ENCODE measurements at places on chromosomes 6 and 20.

GRCh38 chr20:35490736-35491181, 35.4 kb downstream of the CEP250 start:
- DNase-seq: peak; percentile 10

DNA sequence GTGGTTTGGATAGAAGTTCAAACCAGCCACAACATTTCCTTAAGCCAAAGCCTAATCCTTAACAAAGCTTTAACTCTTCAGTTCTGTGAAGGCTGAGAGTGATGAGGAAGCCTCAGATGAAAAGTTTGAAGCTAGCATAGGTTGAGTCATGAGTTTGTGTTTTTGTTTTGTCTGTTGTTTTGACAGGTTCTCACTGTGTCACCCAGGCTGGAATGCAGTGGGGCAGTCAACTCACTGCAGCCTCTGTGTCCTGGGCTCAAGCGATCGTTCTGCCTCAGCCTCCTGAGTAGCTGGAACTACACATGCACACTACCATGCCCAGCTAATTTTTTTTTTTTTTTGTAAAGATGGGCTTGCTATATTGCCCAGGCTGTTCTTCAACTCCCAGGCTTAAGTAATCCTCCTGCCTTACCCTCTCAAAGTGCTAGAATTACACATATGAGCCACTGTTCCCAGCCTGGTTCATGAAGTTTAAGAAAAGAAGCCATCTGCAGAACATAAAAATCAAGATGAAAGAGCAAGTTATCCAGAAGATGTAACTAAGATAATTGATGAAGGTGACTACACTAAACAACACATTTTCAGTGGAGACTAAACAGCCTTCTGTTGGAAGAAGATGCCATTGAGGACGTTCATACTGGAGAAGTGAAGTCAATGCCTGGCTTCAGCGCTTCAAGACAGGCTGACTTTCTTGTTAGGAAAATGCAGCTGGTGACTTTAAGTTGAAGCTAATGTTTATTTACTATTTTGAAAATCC, 96.2 kb downstream of the SMAP1 start:
- DNase-seq: peak; percentile 52

DNA sequence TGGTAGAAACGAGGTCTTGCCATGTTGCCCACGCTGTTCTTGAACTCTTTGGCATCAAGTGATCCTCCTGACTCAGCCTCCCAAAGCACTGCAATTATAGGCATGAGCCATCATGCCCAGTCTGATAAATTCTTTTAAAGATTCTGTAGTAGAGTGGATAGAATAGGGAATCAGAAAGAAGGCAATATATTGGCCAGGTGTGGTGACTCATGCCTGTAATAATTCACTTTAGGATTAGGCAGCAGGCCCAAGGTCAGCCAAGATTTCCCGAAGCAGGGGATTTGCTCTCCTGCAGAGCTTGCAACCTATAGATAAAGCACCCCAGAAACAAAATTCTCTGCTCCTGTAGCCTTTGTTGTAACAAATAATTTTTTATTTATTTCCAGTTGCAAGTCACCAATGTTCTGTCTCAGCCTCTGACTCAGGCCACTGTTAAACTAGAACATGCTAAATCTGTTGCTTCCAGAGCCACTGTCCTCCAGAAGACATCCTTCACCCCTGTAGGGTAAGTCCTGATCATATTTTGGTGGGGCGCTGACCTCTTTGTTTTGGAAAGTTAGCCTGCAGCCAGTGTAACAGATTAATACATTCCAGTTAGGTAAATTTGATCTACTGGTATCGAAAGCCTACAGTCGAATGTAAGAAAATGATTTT, 30.4 kb upstream of the MROH8 start:
- DNase-seq: no peak

GRCh38 chr6:45681860-45682511, 304.3 kb upstream of the SUPT3H start:
- no peak for DNase-seq

- DNase-seq: peak; percentile 73
These were observed 262.3 kb downstream of the ZNF217 start for GRCh38 chr20:53331151-53331973.

DNA sequence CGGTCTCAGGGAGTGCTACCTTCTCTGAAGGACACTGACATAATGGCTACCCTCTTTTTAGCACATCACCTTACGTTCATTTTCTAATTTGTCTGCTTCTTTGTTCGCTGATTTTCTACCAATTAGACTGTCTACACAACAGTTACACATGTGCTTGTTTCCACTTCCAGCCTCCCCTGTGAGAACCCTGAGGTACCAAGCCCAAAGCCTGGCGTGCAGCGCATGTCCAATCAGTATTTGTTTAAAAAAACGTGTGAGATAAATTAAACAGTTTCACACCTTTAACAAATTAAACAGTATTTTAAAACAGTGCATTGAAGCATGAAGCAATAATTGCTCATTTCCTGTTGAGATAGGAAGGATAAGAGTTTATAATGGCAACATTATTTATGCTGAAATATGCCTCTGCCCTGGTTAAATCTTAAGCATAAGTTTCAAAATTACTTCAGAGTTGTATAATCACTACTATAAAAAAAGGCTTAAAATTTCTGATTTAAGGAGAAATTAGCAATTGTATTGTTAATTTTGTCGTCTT, 88.9 kb downstream of the MAP3K5 start:
- no peak for DNase-seq

GRCh38 chr6:93859971-93860370, 440.6 kb upstream of the EPHA7 start:
- no peak for DNase-seq

DNA sequence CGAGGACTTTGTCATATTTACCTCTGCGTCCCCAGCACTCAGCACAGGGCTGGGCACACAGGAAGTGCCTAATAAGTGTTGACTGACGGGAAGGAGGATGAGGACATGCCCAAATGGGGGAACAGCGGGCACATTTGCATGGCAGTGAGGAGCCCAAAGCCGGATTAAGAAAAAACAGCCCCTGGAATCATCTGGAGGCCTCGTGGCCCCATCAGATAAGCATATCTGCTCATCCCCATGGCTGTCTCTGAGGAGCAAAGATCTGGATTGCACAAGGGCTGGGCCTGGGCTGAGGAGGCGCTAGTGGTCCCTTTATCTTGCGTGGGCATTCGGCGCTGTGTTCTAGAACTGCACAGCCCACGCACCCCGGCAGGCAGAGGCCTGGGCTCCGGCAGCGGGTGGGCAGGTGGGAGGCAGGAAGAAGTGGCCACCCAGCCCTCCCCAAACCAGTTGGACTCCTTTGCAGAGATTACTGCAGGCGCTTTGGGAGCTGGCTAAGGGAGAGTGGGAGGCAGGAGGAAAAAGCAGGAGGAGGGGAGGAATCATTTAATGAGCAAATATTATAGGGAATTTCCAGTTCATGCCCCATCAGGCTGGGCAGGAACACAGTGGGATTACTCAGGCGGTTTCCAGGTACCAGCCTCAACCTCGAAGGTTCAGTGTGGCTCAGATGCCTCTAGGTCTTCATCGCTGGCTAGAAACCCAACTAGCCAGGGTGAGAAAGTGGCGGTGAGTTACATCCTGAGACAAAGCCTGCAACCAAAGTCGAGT, 108.1 kb downstream of the CEBPB start:
- DNase-seq: no peak

DNA sequence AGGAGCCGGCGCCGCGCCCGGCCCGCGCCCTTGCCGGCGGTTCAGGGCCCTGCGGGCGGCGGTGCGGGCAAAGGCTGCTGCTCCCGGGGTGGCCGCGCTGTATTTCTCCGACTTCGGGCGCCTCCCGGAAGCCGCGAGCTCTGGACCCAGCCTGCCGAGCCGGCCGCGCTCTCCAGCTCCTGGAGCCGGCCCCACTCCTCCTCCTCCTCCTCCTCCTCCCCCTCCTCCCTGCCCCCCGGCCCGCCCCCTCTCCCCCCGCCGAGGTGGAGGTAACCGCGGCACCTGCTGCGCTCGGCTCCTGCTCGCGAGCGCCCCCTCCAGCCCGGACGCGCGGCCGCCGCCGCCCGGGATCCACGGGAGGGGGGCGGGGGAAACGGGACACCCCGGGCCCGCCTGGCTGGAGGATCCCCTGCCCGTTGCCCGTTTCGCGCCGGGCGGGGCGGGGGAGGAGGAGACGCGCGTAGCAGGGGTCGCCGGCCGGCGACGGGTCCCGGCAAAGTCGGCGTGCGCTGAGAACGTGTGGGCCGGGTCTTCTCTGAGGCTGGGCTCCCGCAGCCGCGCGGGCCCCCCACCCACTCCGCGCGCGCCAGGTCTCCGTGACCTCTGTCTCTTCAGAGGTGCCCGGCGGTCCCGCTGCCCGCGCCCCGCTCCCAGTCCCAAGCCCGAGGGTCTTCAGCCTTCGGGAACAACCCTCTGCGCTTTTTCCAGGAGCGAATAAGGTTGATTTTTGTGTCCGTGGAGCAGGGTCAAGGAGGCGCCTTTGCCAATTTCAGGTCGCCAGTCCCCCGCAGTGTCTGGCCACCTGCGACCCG, at the start of gene SLC22A23:
Gene SLC22A23 (minus strand): TSS at position 153 of the 812 bp plus-strand sequence. CDS start 491 bp downstream, outside the sequence.
- peak; percentile 43 for DNase-seq

GRCh38 chr20:58453391-58453790, 61.8 kb downstream of the APCDD1L start:
- DNase-seq: no peak

GRCh38 chr20:43681468-43681942, 14.6 kb downstream of the MYBL2 start:
- DNase-seq: no peak

DNA sequence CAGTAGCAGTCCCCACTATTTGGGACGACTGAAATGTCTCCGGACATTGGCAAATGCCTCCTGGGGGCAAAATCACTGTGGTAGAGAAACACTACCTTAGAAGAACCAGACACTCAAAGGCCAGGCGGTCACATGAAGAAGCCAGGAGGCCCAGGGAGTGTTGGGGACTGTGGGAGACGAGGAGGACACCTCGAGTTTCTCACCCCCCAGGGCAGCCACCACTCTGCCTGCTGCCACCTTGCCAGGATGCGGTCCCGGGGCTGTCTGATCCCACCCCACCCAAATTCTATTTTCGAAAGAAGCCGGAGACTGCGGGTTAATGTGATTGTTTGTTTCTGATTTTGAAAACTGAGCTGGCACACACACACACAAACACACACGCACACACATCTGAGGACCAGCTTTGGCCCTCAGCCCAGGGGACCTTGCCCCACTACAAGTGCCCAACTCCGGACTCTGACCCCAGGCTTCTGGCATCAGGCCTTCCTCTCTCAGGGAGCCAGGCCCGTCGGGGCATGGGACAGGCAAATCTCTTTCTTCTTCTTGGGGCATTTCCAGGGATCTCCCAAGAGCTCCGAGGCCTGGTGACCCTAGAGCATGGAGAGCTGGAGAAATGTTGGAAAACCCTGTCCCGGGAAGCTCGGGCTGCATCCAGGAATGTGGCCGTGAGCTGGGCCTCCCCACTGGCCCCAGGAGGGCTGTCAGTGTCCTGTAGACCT, 187.5 kb upstream of the PMEPA1 start:
- DNase-seq: no peak
